Renal pelvis (tissue), 12 donors: ENCODE measurements at places on chromosomes 7 and 10.

DNA sequence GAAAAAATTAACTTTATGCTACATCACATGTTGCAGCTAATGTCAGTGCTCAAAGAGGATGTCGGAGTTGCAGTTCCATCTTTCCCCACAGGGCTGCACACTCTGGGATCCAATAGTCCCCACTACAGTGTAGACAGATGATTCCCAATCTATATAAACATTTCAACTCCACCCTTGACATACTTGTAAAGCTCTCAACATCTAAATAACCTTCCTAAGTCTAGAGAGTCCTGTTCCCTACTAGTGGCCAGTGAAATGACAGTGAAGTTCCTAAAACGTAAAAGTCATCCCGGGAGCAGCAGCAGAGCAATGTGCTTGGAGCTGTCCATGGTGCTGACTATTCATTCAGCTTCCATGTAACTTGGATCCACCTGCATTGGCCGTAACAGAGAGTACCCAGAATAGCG is 145.1 kb downstream of the GRM8 start:
- peak; percentile 83 for DNase-seq

- DNase-seq, result no peak
Observed at GRCh38 chr7:111527545-111527944, 34.7 kb downstream of the IMMP2L start.

- DNase-seq, result no peak
Observed at GRCh38 chr7:108340856-108341411, 115.3 kb downstream of the NRCAM start.

- DNase-seq, result peak; percentile 62
Observed at GRCh38 chr10:127196282-127197153, at the start of gene INSYN2A. INSYN2A (minus strand) TSS chr10:127196591; CDS start chr10:127176395, 20,196 bp downstream.
